Fibroblast of villous mesenchyme (primary cell): ENCODE measurements at places on chromosomes 7 and 10.

- no peak for DNase-seq
Measured at GRCh38 chr7:8177109-8177933, 84.6 kb downstream of the ICA1 start.

DNA sequence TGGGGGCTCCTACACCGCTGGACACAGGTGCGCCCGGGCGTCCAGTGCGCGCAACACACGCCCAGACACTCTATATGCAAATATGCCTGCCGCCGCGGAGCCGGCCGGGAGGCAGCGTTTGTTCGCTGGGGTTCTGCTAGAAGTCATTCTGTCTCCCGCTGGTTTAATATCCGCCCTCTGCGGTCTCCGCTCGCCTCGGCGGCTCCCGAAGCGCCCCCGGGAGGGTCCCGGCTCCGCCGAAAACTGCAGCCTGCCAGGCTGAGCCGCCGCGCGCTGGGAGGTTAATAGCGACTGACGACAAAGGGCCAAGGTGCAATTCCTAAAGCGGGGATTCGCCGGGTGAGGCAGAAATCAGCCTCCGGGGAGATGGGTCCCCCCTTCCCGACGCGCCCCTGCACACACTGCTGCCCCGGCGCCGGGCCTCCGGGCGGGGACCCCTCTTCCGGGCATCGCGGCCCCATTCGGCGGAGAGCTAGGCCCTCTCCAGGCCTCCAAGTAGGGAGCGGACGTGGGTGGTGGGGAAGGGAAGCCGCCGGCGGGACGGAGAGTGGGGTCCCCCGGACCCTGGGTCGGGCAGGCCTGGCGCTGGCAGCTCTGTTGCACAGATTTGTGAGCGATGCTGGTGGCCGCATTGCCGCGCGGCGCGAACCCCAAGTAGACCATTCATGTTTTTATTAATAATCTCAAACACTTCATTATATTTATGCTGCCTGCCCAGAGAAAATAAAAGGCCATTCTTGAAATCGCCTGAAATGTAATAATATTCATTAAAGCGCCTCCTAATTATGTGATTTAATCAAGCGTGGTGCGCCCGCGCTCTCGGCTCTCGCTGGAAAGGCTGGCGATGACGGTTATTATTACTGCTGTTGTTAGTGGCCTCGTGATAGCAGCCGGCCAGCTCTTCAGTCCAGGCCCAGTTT lies 9.1 kb downstream of the EN2 start:
- no peak for DNase-seq

- no peak for DNase-seq
Measured at GRCh38 chr7:26584326-26584725, 280.1 kb downstream of the SKAP2 start.

DNA sequence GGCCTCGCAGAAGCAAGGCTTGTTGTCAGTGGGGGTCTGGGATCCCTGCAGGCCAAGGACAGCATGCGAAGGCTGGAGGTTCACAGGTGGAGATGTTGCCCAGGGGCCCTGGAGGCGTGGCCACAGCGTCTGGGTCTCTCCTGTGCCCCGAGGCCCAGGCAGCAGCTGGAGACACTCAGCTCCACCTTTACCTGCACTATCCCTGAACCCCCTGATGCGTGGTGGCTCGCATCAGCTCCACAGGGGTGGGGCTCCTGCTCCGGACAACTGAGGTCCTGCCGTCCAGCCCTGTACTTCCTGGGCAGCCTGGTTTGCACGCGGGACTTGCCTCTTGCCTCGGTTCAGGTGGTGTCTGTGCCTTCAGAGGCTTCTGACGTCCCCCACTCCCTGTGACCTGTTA lies 54.6 kb upstream of the ZNF32 start:
- DNase-seq = no peak

DNA sequence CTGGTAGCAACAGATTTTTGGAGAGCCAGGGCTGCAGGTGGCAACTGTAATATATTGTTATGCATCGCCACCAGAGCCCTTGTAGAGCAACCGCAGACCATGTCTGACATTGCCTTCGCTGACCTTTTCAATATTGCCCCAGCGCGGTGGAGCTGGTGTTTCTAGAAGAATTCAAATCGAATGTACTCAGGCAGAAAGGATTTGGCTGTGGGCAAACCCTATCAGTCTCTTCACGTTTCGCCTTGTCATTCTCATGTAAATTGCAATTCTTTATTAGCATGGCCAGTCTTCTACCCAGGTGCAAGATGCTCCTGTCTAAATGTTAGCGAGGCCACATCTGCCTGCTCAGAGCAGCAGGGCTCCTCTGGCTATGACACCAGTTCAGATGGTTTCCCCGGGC lies 490.2 kb upstream of the AUTS2 start:
- no peak for DNase-seq

- no peak for DNase-seq
Measured at GRCh38 chr7:132551439-132551838, 24.8 kb downstream of the PLXNA4 start.

- DNase-seq = no peak
Measured at GRCh38 chr10:73032536-73032935, 64.1 kb downstream of the P4HA1 start.

GRCh38 chr10:22810643-22811465 lies 96.5 kb upstream of the PIP4K2A start:
- DNase-seq = no peak

- DNase-seq = peak; percentile 34
Measured at GRCh38 chr10:63204667-63205391, 71.7 kb downstream of the NRBF2 start.

DNA sequence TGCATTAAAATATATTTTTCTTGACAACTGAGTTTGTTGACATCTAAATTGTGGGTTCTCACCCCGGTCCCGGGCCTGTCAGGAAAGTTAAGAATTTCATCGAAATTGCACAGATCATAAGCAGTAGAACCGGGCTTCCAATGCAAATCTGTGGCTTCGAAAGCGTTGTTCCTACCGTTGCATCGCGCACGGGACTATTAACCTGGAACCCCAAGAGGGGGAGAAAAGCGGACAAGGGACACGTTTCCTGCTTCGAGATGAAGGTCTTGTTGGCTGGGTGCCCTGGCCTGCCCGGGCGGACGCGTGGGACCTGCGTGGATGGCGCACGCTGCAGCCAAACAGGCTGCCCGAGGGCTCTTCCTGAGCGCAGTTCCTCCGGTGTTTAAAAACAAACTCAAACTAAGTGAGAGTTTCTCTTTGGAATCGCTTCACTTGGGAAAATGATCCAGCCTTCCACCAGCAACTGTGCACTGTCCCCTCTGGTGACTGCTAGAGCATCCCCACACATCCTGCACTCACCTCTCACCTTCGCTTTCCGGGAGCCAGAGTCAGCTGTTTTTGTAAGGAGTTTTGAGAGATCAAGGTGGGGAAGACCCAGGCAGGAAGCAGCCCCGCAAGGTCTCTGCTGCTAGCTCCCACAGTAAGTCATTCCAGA lies 5.1 kb upstream of the TBX20 start:
- no peak for DNase-seq

DNA sequence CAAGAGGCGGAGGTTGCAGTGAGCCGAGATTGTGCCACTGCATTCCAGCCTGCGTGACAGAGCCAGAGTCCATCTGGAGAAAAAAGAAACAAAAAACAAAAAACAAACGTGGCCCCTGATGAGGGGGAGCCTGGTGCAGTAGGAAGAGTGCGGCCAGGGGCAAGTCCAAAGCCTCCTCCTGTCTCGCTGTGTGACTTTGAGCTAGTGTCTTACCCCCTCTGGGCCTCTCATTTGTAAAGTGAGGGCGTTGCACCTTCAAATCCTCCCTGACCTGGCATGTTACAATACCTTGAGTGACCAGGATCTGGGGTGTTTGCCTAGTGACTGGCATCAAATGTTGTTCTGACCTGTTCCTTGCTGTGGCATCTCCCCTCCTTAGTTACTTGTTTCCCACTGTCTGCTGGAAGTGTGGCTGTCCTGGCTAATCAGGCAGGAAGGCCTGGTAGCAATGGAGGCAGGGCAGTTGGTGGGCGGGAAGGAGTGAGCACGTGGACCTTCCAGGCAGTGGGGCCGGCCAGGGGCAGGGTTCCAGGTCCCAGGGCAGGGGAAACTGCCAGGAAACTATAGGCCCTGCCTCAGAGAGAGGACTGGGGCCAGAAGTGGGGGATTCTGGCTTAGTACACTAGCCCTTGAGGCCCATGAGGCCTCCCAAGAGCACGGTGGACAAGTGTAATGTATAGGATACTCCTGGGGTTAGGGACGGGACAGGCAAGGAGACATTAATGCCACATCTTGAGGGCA lies 24.5 kb upstream of the GOLGA7B start:
- no peak for DNase-seq

DNA sequence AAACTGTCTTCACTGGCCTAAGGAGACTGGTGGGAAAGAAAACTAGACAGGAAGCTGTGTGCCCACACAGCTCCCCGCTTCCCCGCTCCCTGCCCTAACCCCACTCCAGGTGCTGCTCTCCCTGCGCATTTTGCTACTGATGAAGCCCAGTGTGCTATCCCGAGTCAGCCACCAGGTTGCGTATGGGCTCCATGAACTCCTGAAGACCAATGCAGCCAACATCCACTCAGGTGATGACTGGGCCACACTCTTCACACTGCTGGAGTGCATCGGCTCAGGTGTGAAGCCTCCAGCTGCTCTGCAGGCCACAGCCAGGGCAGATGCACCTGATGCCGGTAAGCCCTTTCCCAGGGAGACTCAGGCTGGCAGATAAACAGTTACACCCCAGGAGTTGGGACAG lies 20.3 kb upstream of the NFKB2 start:
- no peak for DNase-seq

- no peak for DNase-seq
Measured at GRCh38 chr7:44045226-44046014, 918 bp downstream of the DBNL start.

GRCh38 chr7:105068886-105069285 lies 54.9 kb downstream of the KMT2E start:
- DNase-seq = no peak

DNA sequence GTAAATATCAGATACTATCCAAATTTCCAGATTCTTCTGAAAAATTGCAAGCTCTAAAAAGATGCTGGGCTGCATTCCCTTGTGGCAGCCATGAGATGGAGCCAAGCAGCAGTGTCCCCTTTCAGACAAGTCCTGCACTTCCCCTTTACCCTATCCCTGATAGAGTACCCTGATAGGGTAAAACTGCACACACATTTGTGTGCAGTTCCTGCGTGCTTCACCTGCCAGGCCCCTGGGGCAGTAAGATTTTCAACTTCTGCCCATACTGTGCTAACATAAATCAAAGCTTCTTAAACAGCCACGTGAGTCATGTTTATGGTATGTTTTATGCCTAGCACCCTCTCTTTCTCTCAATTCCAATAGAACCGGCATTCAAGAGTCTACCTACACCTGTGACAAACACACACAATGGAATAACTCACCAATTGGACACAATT lies 52.2 kb downstream of the IFIT5 start:
- DNase-seq = peak; percentile 60

GRCh38 chr7:150314639-150315239 lies 8.4 kb upstream of the LRRC61 start:
- DNase-seq = no peak

GRCh38 chr10:63593576-63593975 lies 72.4 kb downstream of the REEP3 start:
- no peak for DNase-seq

DNA sequence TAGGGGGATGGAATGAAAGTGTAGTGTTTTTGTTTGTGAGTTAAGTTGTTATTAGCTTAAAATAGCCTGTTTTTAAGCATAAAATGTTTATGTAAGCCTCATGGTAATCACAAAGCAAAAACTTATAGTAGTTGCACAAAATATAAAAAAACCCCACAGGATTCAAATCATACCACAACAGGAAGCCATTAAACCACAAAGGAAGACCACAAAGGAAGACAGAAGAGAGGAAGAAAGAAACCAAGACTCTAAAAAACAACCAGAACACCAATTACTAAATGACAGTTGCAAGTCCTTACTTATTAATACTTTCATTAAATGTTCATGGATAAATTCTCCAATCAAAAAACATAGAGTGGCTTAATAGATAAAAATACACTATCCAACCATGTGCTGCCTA lies 63.6 kb downstream of the ANKRD7 start:
- no peak for DNase-seq

GRCh38 chr7:43484678-43485395 lies 98.1 kb upstream of the STK17A start:
- DNase-seq = no peak

DNA sequence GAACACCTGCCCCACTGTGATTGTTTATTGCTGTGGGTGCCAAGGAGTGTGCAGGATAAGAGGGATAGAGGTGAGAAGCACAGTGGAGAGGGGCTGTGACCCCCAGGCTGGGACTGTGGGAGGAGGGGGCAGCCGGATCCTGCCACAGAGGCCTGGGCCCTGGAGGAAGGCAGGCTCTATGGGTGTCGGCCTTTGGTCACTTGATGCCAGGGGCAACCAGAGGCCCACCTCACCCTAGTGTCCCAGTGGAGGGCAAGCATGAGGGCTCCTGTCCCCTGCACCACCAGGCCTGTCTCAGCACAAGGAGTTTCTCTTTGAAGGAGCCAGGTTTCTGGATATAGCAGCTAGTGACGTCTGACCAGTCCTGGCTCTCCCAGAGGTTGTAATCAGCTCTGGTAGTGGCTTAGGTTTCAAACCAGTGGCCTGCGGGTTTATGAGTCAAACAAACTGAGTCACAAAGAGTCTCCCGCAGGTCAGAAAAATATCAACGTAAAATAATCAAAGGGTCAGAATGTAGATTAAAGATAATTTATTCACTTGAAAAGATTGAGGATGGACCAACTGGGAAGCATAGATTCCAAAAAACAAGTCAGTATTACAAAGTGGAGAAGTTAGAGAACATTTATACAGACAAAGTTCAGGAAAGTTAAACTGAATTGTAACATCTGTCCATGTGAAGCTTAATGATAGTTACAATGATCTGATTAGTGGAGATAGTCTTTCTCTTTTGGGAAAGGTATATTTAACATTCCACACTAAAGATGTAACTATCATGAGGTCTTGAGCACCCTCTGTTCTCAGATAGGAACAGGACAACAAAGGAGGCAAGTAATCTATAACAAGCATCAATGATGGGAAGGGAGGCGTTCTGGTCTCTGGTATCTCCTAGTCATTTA lies 37.2 kb upstream of the ZNF488 start:
- peak; percentile 78 for DNase-seq

DNA sequence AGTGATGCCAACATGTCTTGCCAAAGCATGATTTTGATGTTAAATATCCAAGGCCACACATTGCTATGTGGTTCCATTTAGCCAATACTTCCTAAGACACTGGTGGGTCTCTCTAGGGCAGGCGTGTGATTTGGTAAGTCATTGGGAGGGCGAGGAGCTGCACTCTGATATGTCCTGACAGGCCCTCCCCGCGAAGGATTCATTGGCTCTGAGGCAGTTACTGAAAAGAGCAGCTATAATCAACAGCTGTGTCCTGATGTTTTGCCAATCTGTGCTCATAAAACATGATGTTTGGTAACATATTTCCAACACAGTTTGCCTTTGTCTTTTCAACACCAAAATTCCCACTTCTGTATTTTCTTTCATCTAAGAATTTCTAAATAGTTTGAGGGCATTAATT lies 646.7 kb downstream of the PARD3 start:
- DNase-seq = no peak

- DNase-seq = no peak
Measured at GRCh38 chr10:88652616-88653015, 11.6 kb upstream of the LIPF start.

DNA sequence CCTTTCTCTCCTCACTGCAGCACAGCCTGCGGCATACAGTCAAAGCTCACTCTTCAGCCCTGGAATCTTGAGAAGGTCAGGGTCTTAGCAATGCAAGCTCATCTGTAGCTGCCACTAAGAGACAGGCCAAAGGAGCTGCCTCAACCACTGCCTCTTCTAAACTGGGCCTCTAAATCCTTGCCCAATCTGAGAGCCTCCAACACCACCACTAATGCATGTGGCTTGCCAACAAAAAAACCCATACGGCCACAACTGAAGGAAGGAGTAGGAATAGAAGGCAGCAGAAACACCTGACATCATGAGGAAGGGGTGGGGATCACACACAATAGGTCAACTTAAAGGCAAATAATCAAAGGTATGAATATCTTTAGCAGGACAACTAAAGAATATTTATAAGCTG lies 183.8 kb downstream of the SRPK2 start:
- DNase-seq = no peak
